ENCODE measurements at places on chromosomes 4 and X.

DNA sequence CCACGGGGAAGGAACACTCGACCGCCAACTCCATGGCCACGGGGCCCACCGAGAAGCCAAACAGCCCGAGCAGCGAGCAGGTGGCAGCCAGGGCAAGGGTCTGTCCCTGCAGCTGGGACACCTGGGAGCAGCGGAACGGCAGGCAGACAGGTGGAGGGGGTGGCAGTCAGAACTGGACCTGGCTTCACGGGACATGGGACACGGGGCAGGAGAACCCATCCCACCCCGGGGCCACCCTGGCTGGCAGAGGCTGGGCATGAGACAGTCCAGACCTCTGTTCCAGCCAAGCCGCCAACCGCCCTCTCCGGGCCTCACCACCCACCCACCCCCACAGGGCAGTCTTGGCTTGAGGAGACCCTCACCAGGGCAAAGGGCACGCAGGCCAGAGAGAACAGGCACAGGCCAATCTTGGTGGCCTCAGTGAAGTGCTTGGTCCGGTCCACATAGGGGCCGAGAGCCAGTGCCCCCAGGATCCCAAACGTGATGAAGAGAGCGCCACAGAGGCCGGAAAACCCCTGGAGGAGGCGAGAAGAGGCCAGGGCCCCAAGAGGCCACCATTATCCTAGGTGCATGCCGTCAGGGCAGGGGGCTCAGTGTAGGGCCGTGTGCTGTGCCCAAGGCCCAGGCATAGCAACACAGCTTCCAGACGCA lies 5.6 kb downstream of the SLC49A3 start:
- DNase-seq: no peak

- DNase-seq: no peak
Observed at GRCh38 chrX:9785254-9785943, 830 bp upstream of the SHROOM2 start.

GRCh38 chr4:181420950-181421349 lies 822.3 kb upstream of the TENM3 start:
- DNase-seq: no peak

DNA sequence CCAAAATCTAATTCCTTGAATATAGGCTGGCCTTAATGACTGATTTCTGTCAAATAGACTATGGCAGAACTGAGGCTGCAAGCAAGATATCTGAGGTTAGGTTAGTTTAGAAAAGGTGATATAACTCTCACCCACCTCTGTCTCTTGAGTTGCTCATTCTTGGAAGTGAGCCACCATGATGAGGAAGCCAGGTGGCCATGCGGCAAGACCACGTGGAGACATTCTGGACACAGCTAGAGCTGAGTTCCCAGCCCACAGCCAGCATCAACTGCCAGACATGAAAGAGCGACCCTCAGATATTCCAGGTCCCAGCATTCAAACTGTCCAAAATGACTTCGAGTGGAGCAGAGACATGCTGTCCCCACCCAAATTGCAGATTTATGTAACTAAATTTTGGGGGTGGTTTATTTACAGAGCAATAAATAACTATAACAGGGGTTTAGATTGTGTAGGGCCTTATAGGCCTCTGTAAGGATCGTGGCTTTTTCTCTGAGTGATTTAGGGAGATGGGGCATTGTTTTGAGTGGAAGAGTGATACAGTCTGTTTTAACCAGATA lies 33.7 kb downstream of the USP53 start:
- DNase-seq: no peak

GRCh38 chrX:13716905-13717304 lies 17.5 kb downstream of the TRAPPC2 start:
- DNase-seq: peak; percentile 22

DNA sequence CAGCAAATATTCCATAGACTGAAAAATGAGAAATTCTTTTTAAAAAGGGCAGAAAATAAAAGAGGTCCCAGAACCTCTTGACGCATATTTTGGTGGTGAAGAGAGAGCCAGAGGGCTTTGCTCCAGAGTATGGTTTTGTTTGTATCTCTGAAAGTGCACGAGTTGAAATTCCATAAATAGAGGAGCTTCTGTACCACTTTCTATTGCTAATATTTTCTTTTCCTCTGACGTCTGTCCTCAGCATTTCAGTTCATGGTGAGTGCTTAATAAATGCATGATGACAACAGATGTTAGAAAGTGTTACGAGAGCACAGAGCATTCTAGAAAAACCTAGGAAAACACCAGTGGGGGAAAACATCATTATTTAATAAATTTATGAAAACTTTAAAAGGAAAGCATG lies 145.6 kb downstream of the AMELX start:
- no peak for DNase-seq

DNA sequence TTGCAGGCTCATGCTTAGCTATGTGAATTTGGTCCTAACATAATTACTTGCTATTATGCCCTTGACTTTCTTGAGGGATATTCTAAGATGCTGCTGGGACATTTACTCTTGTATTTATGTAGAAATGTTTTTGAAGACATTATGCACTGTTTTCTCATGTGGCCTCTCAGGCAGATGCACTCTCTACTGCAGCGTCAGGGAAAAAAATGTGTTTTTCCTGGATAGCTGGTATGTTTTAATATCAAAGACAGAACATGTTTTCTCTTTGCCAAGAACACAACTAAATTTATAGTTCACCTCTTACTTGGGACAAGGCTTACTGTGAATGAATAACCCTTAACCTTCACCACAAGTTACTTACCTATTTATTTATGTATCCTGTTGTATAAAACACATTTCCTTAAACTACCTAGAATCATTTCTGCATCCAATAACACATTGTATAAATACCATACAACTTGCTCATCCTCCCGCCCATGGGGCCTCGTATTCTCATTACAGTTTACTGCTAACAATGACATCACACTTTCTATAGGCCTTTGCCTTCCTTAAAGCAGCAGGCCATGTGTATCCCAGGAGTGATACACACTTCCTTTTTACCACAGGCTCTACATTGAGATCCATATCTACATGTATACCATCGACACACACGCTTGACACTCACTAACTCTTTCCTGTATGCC lies 178.7 kb downstream of the SLIT2 start:
- DNase-seq: no peak

GRCh38 chr4:823761-824460 lies 2.0 kb downstream of the CPLX1 start:
- no peak for DNase-seq

All from activated naive CD4-positive, alpha-beta T cell treated with Interleukin-2 at 50 U/mL for 16 hours (primary cell).